ENCODE measurements at places on chromosomes 5 and 9. TPM values are rescaled to one million over a fixed set of nuclear protein-coding genes. Genes with fewer than 3 reads are reported as not detected.

Gene GRXCR2
- total RNA-seq: not detected

GRCh38 chr5:171032435-171032973 is 170.7 kb downstream of the RANBP17 start:
- no peak for DNase-seq
- no peaks in the 10 kb centered on the region for H3K36me3 ChIP-seq
- no peaks in the 10 kb centered on the region for H3K27me3 ChIP-seq
- no peak overlapping the region for H3K4me3 ChIP-seq
- no peaks in the 10 kb centered on the region for H3K4me1 ChIP-seq

- no peak overlapping the region for H3K4me3 ChIP-seq
- no peak overlapping the region for H3K27ac ChIP-seq
- no peaks in the 10 kb centered on the region for H3K4me1 ChIP-seq
- H3K36me3 ChIP-seq: no peaks in the 10 kb centered on the region
- no peak for DNase-seq
Observed at GRCh38 chr9:13786711-13787110, 507.2 kb upstream of the MPDZ start.

DNA sequence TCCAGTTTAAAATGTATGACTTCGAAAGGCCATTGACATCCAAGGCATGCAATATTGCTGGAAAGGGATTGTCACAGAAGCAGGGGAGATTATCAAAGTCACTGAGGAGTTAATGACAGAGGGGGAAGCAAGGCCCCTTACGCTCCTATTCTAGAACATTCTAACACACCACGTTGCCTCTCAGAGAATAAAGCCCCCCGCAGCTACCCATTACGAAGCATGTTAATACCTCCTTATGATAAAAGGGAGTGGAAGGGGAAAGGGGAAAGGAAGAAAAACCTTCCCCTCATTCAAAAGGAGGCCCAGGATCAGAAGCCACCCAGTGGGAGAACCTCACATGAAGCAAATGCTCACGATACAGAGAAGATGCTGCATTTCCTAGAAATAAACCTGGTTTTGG is 213.6 kb downstream of the DAB2IP start:
- H3K27me3 ChIP-seq: peaks cover 7% of the 10 kb centered on the region
- no peaks in the 10 kb centered on the region for H3K36me3 ChIP-seq
- DNase-seq: no peak
- no peak overlapping the region for H3K4me3 ChIP-seq
- no peak overlapping the region for H3K27ac ChIP-seq

DNA sequence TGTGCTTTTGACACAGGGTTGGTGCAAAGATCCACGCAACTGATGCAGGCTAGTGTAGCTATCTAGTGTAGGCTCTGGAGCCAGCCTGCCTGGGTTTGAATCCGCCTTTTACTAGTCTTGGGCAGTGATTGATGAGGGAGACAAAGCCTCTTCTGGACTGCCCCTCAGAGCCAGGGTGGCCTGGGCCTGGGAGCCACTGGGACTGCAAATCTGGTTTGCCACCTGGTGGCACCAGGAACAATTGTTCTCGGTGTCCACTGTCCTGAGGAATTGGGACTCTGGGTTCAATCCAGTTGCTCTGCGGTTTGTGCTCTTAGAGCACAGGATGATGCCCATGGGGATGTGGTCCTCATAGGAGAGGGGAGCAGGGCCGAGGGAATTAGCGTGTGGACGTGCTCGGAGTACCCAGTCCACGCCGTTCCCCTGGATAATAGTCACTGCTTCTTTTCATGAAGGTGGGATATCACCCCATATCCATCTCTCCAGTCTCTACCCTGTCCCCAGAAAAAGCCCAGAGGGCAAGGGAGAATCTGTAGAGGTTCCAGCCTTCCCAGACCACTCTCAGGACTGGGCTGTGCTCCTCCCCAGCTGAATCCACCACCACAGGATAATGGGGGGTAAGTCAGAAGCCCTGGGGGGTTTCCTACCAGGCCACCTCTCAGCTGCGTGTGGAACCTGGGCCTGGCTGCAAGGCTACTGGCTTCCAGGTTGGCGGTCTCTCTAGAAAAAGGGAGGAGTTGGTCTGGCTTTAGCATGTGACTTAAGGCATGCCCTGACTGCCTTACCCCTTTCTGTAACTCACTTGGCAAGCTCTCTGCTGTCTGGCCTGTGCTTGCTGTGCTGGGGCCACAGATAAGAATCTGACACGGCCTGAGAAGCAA is 1.9 kb downstream of the B4GALT7 start:
- peak overlapping the region; percentile 97 for H3K4me3 ChIP-seq
- H3K27me3 ChIP-seq: no peaks in the 10 kb centered on the region
- no peak overlapping the region for H3K27ac ChIP-seq
- H3K4me1 ChIP-seq: peaks cover 20% of the 10 kb centered on the region
- peak; percentile 59 for DNase-seq
- peaks cover 11% of the 10 kb centered on the region for H3K36me3 ChIP-seq

DNA sequence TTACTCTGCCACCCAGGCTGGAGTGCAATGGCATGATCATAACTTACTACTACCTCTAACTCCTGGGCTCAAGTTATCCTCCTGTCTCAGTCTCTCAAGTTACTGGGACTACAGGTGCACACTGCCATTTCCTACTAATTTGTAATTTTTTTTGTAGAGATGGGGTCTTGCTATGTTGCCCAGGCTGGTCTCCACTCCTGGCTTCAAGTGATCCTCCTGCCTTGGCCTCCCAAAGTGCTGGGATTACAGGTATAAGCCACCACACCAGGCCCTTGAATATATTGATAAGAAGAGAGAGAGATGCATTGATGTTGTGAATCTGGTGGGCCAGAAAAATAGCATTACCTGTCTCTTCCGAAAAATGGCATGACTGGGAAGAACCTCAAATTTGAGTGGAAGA is 21.0 kb upstream of the RCL1 start:
- DNase-seq: no peak
- peaks cover 7% of the 10 kb centered on the region for H3K4me1 ChIP-seq
- no peaks in the 10 kb centered on the region for H3K27me3 ChIP-seq
- H3K36me3 ChIP-seq: no peaks in the 10 kb centered on the region
- no peak overlapping the region for H3K4me3 ChIP-seq
- H3K27ac ChIP-seq: no peak overlapping the region

- no peak for DNase-seq
- no peak overlapping the region for H3K4me3 ChIP-seq
- H3K27ac ChIP-seq: no peak overlapping the region
- no peaks in the 10 kb centered on the region for H3K36me3 ChIP-seq
Observed at GRCh38 chr5:4520559-4520958, 619.6 kb upstream of the ADAMTS16 start.

DNA sequence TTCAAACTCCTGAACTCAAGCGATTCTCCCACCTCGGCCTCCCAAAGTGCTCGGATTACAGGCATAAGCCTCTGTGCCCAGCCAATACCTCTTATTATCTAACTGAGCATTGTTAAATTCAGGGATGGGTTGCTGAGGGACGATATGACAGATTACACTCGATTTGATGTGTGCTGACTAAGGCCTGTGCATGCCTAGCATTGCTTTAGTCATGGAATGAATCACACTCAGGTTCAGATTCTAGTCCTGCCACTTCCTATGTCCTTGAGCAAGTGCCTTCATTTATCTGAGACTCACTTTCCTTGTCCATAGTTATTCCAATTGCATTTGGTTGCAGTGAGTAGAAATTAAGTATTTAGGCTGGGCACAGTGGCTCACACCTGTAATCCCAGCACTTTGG is 19.5 kb downstream of the THBS4 start:
- no peak overlapping the region for H3K4me3 ChIP-seq
- H3K27ac ChIP-seq: no peak overlapping the region
- DNase-seq: no peak
- H3K36me3 ChIP-seq: no peaks in the 10 kb centered on the region
- no peaks in the 10 kb centered on the region for H3K4me1 ChIP-seq
- peaks cover 4% of the 10 kb centered on the region for H3K27me3 ChIP-seq

Gene PLAC8L1
- 0.57 TPM for total RNA-seq

- H3K27me3 ChIP-seq: no peaks in the 10 kb centered on the region
- no peak overlapping the region for H3K4me3 ChIP-seq
- no peak overlapping the region for H3K27ac ChIP-seq
- peaks cover 8% of the 10 kb centered on the region for H3K4me1 ChIP-seq
- DNase-seq: no peak
Observed at GRCh38 chr5:109996246-109996645, 306.5 kb downstream of the MAN2A1 start.

Gene TRIM7
- total RNA-seq: 2.7 TPM

Gene NUTM2G
- not detected for total RNA-seq

GRCh38 chr9:14132775-14133174 is 181.2 kb downstream of the NFIB start:
- no peaks in the 10 kb centered on the region for H3K27me3 ChIP-seq
- no peak overlapping the region for H3K27ac ChIP-seq
- no peaks in the 10 kb centered on the region for H3K36me3 ChIP-seq
- H3K4me1 ChIP-seq: no peaks in the 10 kb centered on the region

- H3K27ac ChIP-seq: no peak overlapping the region
- DNase-seq: no peak
- no peaks in the 10 kb centered on the region for H3K4me1 ChIP-seq
- peaks cover 15% of the 10 kb centered on the region for H3K27me3 ChIP-seq
- H3K36me3 ChIP-seq: no peaks in the 10 kb centered on the region
Observed at GRCh38 chr5:83524345-83524744, 52.8 kb downstream of the VCAN start.

Gene PDLIM4
- 0.72 TPM for total RNA-seq

GRCh38 chr5:172498431-172499129 is 44.3 kb upstream of the SH3PXD2B start:
- no peaks in the 10 kb centered on the region for H3K4me1 ChIP-seq
- H3K27me3 ChIP-seq: peaks cover 11% of the 10 kb centered on the region
- no peak for DNase-seq
- H3K4me3 ChIP-seq: no peak overlapping the region
- no peak overlapping the region for H3K27ac ChIP-seq
- no peaks in the 10 kb centered on the region for H3K36me3 ChIP-seq

DNA sequence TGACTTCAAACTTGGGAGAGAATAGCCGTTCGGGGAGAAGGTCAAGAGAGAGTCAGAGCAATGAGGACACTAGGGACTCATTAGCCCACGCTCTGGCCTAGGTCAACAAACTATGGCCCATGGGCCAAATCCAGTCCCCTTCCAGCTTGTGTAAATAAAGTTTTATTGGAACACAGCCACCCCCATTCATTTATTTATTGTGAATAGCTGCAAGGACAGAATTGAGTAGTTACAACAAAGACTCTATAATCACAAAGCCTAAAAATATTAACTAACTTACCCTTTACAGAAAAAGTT is 33.1 kb upstream of the TRIM32 start:
- DNase-seq: no peak
- no peaks in the 10 kb centered on the region for H3K4me1 ChIP-seq
- no peaks in the 10 kb centered on the region for H3K36me3 ChIP-seq
- no peaks in the 10 kb centered on the region for H3K27me3 ChIP-seq
- no peak overlapping the region for H3K4me3 ChIP-seq

Gene TEK
- not detected for total RNA-seq

GRCh38 chr5:44727100-44727499 is 81.6 kb upstream of the MRPS30 start:
- no peak overlapping the region for H3K4me3 ChIP-seq
- H3K4me1 ChIP-seq: no peaks in the 10 kb centered on the region
- H3K27ac ChIP-seq: no peak overlapping the region
- H3K36me3 ChIP-seq: no peaks in the 10 kb centered on the region

Gene PTGS1
- 0.28 TPM for total RNA-seq

Gene TOPORS
- total RNA-seq: 14.5 TPM

DNA sequence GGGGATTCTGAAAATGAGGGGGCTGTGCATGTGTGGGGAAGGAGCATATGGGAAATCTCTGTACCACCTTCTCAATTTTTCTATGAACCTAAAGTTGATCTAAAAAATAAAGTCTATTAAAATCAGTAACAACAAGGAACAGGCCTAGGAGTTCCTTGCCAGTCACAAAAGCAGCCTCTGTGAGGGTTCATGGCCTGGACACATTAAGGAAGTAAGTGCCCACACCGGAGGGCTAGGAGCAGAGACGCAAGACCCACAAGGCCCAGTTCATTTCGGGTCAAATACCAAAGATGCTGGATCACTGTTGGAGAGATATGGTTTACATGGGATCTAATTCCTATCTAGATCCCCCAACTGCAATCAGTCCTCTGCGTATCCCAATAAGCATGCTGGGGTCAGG is 88.4 kb downstream of the SEMA4D start:
- H3K36me3 ChIP-seq: peaks cover 83% of the 10 kb centered on the region
- no peak for DNase-seq
- peak overlapping the region; percentile 76 for H3K4me3 ChIP-seq
- peaks cover 79% of the 10 kb centered on the region for H3K4me1 ChIP-seq

DNA sequence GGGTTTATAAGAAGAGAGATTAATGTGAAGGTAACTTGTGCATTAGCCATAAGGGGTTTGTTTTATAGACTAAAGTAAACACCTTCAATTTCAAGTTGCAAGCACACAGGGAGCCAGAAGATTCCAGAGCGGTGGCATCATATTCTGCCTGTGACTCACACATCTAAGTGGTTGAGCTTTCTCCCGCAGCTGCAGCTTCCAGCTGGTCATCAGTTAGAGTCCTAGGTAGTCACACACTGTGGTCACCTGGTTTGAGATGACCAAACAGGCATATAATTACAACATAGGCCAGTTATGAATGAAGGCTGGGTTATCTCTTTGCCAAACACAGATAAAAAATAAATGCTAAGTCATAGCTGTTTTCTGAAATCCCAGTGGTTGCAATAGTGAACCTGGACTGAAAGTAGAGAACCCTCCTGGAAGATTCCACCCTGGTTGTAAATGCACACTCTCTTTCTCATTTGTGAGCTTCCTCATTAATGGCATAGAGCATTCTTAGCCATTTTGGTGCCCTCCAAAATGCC is 171.3 kb downstream of the GDNF start:
- H3K4me3 ChIP-seq: no peak overlapping the region
- H3K4me1 ChIP-seq: peaks cover 12% of the 10 kb centered on the region
- no peaks in the 10 kb centered on the region for H3K36me3 ChIP-seq
- no peaks in the 10 kb centered on the region for H3K27me3 ChIP-seq
- no peak for DNase-seq
- H3K27ac ChIP-seq: no peak overlapping the region

Gene CCDC180
- total RNA-seq: 1.9 TPM

Gene OTULINL
- 9.4 TPM for total RNA-seq

GRCh38 chr9:34176089-34176488 is 2.8 kb upstream of the UBAP1 start:
- no peak for DNase-seq
- no peak overlapping the region for H3K27ac ChIP-seq
- H3K27me3 ChIP-seq: no peaks in the 10 kb centered on the region
